ENCODE measurements at places on chromosomes 7 and 10.

DNA sequence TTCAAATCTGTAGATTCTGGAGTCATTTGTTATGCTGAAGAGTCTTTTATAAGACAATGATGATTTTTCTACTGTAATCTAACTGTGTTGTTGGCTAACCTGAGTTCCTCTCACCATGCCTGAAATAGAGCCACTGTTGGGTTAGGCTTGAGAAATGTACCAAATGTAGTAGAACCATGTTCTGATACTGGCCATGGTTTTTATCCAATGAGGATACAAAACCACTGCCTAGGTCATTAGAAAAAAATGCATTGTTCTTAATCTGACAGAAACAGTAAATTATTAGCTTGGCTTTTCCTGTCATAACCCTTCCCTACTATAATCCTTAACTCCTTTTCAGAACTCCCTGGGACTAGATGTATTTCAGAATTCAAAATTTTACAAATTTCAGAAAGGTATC lies 86.6 kb downstream of the RAPGEF5 start:
- DNase-seq = no peak

- no peak for DNase-seq
These were observed 24.6 kb downstream of the SCRN1 start for GRCh38 chr7:29965030-29965429.

- no peak for DNase-seq
These were observed 595 bp downstream of the TBL2 start for GRCh38 chr7:73577627-73578341.

DNA sequence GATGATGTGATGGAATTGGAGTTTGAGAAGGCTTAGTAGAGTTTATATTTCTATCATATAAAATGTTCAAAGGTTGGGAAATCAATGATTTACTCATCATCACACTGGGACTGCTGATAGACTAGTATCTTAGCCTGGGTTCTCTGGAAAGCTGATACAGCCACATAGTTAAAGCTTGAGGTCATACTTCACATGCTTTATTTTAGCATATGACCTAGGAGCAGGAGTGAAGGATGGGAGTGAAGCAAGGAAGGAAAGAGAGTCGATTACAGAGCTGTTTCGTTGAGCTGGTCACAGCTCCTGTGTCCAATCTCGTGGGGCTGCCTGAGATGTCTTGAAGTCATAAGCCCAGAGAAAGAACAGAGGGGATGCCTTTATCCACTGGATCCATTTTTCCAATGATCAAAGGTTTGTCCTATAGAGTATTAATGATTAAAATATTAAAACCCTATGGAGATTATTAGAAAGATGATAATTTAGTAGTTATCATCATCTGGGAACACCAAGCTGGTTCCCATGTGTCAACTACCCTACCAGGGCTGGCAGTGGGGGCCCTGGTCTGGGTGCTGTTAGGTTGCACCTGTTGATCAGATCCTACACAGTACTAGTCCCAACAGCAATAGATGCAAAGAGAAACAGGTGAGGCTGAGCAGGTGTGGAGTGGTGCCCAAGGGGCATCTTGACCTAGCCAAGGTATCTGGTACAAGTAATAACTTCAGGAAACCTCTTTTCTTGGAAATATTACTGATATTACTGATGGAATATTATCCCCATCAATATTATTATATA lies 77.8 kb downstream of the BAMBI start:
- DNase-seq = no peak

DNA sequence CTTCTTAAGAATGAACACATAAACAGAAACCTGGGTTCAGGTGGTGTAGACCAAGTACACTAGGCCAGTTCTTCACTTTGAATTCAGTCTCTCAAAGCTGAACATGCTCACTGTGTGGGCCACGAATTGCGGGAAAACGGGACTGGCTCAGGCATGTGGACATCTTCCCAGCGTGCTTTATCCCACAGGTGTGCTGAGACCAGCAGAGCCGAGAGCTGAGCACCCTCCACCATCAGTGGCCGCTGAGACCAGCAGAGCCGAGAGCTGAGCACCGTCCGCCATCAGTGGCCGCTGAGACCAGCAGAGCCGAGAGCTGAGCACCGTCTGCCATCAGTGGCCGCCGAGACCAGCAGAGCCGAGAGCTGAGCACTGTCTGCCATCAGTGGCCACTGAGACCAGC lies 265.4 kb downstream of the DNAJB6 start:
- DNase-seq = no peak

GRCh38 chr7:159091041-159091440 lies 53.6 kb downstream of the VIPR2 start:
- no peak for DNase-seq

- DNase-seq = no peak
These were observed 416.4 kb downstream of the AUTS2 start for GRCh38 chr7:70014472-70015177.

- no peak for DNase-seq
These were observed 724.6 kb upstream of the NRP1 start for GRCh38 chr10:34058845-34059614.

- no peak for DNase-seq
These were observed 14.8 kb downstream of the NPS start for GRCh38 chr10:127563718-127564553.

DNA sequence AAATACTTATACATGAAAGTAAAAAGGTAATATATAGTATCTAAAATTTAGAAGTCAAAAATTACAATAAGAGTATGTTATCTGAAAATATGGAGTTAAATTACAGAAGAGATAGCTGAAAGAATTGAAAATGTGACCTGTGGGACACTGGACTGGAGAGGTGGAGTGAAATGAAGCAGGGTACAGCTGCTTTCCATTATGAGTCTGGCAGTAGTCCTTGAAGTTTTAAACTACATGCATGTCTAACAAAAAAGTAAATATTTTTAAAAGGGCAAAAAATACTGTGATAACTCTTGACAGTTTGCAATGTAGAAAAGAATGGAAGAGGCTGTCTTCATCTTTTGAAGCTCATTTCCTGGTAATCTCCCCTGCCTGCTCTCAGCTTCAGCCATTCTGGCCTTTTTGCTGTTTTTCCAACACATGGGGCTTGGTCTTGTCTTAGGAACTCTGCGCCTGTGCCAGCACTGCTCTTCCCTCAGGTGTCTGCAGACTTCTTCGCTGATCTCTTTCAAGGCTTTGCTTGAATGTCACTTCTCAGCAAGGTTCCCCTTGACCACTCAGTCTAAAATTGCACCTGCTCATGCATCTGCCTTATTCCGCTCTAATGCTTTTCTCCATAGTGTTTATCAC lies 36.9 kb downstream of the PTPRZ1 start:
- no peak for DNase-seq

GRCh38 chr7:90663176-90663575 lies 67.1 kb downstream of the CDK14 start:
- DNase-seq = no peak

- DNase-seq = no peak
These were observed 217.1 kb downstream of the GALNT17 start for GRCh38 chr7:71348821-71349681.

GRCh38 chr7:47516985-47517600 lies 64.8 kb downstream of the TNS3 start:
- DNase-seq = peak; percentile 83

GRCh38 chr7:23687011-23687410 lies 7.0 kb downstream of the FAM221A start:
- no peak for DNase-seq

DNA sequence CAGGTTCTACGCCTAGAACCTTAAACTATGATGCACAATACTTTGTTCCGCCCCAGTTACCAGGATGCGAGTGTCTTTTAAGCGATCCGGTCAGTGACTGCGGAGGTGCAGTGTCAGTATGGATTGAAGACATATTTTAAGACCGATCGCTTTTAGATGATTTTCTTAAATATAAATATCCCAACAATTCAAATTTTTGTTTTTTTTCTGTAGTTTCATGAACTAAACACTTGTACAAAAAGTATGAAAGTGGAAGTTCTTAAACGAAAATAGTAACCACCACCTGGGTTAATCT lies 835 bp downstream of the COMMD3 start:
- no peak for DNase-seq

GRCh38 chr7:91512958-91513357 lies 248.7 kb downstream of the FZD1 start:
- DNase-seq = no peak

GRCh38 chr10:123782549-123782948 lies 109.1 kb downstream of the CPXM2 start:
- DNase-seq = no peak

DNA sequence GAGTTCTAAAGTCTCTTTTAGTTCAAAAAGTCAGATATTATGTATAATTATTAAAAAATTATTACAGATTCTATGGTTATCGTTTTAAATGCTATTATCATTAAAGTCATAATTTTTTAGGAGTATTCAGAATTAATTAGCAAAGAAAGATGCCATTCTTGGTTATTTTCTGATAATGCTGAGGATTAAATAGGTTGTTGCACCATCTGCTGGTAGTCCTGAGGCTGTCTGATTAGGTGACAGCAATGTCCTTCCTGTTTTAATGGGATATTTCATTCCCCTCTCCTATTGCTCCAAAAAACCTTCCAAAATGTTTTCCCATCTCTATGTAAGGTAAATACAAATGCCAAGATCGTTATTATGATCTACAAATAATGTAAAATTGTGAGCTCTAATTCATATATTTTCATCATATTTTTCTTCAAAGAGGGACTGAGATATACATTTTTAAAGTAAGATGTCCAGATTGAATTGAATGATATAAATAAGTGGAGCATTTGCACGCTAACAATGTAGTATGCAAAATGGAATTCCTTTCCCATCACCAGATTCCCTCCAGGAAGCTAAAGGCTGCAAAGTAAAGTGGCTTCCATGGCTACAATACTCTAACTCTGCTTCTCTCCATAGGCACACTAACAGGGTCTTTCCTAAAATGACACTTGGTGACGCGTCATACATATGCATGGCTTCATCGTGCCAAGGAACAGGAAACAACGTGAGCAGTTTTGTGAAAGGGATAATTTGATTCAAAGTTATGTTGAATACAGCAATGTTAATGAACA lies 58.8 kb upstream of the AKR1E2 start:
- DNase-seq = no peak

- DNase-seq = no peak
These were observed 38.3 kb upstream of the SRGN start for GRCh38 chr10:69049566-69049961.

DNA sequence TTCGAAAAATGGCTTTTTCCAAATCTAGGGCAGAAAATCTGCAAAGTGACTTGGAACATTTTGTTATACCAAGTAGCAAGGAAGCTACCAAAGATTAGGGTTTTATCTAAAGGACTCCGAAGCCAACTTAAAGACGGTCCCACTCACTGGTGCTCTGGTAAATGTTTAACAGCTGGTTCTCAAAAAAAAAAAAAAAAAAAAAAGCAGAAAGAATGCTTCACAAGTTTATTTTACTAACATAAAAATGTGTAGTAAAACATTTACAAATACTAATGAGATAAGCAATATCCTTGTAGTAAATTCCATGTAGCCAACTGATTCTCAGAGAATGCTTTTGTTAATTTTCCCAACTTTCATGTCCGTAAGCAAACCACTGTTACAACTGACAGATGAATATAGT lies 38.4 kb downstream of the TAF3 start:
- DNase-seq = no peak

DNA sequence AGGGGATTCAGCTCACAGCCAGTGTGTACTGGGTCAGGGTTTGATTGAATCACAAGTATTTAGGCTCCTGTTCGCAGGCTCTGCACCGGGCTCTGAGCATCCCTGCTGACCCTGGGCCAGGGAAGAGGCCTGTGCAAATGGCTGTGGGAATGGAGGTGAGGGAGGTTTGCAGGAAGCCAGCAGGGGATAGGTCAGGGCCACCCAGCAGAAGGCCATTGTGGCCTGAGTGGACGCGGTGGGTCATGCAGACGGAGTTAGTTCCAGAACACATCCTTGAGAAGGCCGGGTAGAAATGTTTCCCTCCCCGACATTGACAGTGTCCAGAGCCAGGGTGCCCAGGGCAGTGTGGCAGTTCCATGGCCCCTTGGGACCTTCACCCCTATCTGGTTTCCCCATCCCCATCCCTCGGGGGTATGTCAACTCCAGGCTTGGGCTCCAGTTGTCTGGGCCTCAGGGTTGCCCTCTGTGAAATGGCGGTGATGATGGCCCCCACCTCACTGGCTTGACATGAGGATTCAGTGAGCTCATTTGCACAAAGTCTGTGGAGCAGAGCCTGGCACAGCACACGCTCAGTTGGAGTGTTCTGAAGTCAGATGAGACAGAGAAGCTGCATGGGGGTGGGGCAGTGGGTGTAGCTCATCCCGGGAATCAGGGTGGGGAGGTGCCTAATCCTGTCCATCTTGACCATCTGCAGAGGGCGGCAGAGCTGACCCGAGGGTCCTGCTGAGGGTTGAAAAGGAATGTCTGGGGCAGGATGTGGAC lies 107.6 kb downstream of the ADCY1 start:
- no peak for DNase-seq

DNA sequence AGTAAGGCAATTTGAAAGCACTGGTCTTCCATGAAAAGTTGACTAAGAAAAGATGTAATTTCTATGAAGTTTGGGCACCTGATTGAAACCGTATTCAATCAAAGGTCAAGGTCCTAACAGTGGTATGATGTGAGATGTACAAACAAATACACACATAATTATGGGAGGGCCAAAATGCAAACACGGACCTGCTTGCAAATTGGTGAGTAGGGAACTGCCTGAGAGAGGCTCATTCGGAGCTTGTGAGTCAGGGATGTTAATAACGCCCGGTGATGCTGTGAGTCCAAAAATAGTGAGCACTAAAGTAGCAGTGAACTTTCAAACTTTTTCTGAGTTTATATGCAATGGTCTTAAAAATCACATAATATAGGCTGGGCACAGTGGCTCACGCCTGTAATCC lies 34.2 kb upstream of the FAM180A start:
- no peak for DNase-seq

DNA sequence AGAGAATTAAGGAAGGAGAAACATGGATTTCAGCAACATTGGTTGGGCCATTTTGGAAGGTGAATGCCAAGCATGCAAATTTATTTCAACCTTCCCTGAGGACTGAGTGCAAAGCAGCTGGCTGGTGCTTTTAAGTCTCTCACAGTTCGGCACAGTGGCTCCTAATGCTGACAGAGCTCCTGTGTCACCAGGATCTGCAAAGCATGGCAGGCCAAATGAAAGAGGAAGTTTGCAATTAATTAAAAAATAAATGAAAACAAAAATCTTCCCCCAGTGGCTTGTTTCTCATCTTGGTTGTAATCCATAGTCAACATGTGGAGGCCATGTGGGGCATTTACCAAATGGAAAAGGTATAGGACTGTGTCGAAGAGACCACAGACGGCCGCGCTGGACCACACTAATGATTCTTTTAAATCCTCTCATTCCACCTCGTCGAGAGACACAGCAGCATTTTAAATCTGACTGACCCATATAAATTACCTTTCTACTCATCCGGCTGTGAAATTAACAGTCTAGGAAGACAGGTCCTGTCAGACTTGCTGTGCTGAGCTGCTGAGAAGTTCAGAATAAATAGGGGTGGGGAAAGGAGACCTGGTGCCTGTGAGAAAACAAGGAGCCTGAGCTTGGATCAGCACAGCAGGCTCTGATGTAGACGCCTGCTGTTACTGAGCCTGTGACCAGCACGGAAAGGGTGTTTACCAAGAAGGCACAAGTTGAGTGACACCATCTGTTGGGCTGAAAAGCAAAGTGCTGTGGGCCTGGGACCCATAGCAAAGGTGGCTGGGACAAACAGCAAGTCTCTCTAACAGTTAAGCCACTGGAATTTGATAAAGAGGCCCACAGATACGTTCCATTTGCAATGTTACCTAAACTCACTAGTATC lies 136.0 kb upstream of the COL1A2 start:
- no peak for DNase-seq

Measured in NCI-H2029 treated with DMSO at 0.1 percent for 48 hours (cell line).